ENCODE measurements at places on chromosomes 1 and 21.

DNA sequence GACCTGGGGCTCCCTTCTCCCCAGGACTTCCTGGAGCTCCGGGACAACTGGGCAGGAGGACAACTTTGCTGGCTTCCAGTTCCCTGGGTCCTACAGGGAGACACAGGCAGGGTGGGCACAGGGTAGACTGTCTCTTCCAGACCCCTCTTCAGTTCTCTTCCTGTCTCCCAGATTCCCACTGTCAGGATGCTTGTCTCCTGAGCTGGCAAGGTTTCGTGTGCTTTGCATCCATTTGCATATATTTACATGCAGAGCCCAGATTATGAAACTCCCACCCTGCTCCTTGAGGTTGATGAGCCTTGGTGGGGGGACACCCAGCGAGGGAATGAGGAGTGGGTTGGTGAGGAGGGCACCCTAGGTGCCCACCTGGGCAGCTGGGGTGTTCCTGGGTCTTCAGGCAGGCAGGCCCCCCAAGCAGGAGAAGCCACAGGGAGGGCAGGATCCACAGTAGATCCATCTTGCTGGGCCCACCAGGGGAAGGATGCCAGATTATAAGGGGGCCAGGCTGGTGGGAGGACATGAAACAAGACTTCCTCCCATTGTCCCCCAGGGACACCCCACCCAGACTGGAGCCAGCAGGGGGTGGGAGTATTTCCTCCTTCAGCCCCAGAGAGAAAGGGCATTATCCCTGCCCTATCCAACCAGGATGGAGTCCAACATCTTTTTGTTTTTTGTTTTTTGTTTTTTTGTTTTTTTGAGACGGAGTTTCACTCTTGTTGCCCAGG is at the start of gene FCN3:
FCN3 (minus strand) TSS at position 463 of the 725 bp plus-strand sequence; CDS start at position 457, 6 bp downstream.
- DNase-seq: no peak

DNA sequence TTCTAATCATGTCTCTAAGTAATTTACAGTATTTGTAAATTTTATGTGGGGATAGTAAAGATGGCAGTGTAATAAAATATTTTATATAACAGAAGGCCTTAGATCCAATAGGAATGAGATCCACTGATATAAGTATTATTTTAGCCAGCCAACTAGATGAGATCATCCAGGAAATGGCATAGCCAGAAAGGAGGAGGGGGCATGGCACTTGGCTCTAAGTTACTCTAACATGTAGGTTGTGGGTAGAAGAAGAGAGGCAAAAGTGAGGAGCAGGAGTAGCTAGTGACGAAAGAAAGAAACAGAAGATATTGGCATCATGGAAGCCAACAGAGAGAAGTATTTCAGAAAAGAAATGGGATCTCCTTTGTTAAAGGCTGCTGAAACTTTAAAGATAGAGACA is 426.1 kb downstream of the PTPRC start:
- DNase-seq: no peak

DNA sequence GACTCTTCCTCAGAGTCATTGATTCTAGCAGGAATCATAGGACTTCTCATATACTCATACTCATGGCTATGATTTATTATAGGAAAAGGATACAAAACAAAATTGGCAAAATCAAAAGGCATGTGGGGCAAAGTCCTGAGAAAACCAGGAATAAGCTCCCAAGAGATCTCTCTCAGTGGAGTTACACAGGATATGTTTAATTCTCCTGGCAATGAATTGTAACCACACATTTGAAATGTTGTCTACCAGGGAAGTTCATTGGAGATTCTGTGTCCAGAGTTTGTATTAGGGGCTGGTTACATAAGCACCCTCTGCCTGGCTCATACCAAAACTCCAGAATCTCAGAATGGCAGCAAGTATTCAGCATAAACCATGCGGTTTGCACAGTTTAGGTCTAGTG is 63.9 kb downstream of the ADAMTS1 start:
- DNase-seq: no peak

DNA sequence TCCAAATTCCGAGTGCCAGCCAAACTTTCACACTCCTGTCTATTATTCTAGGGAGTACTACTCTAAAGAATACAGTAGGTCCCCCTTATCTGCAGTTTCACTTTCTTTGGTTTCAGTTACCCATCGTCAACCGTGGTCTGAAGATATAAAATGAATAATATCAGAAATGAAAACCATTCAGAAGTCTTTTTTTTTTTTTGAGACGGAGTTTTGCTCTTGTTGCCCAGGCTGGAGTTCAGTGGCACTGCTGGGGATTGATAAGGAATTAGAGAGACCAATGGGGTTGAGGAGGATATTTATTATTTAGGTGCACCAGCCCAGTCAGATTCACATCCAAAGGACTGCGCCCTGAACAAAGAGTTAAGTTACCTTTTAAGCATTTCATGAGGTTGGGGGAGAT is 52.9 kb upstream of the SRSF10 start:
- no peak for DNase-seq

GRCh38 chr1:1082239-1082775 is 8.2 kb upstream of the RNF223 start:
- no peak for DNase-seq

DNA sequence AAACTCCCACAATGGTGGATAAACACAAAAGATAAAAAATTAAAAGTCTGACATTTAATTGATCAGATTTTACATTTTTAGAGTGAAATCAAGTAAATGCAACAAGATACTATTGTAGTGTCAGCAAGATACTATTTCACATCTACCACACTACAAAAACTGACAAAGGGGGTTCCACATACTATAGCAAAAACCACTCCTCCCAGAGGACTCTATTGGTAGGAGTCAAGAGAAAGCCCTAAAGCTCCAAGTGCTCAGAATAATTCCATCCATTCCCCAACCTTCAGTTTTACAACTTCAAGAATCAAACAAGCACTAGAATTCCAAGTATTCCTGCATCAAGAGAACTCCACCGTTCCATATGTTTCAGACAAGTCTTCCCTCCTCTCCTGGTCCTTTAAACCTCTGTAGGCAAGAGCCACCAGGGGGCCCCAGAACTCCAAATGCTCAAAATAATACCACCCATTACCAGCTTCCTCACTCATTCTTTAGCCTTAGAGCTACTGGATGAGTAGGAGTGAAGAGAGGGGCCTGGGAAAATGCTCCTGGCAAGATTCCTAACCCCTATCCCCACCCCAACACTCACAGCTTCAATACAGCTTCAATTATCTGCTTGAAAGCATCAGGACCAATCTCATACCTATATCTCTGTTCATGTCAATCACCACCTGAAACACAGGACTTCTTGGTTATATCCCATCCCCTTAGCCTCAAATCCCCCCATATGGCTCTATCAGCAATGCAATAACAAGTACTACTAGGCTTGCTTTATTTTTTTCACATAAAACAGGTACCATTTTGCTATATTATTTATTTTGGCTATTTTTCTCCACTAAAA is 9.9 kb downstream of the TOR1AIP2 start:
- DNase-seq: peak; percentile 68

GRCh38 chr1:22872981-22873664 is 99.5 kb downstream of the LACTBL1 start:
- DNase-seq: no peak

GRCh38 chr21:37176716-37177115 is 90.4 kb downstream of the VPS26C start:
- peak; percentile 30 for DNase-seq

- DNase-seq: peak; percentile 10
Observed at GRCh38 chr1:110212169-110213142, 2.3 kb downstream of the KCNC4 start.

- no peak for DNase-seq
Observed at GRCh38 chr1:111961016-111961415, 28.5 kb downstream of the KCND3 start.

GRCh38 chr1:245690946-245691541 is 536.3 kb downstream of the KIF26B start:
- no peak for DNase-seq

All from Calu3 (cell line).